Globus pallidus (tissue), 1 donor: ENCODE measurements at places on chromosomes 13 and 19.

DNA sequence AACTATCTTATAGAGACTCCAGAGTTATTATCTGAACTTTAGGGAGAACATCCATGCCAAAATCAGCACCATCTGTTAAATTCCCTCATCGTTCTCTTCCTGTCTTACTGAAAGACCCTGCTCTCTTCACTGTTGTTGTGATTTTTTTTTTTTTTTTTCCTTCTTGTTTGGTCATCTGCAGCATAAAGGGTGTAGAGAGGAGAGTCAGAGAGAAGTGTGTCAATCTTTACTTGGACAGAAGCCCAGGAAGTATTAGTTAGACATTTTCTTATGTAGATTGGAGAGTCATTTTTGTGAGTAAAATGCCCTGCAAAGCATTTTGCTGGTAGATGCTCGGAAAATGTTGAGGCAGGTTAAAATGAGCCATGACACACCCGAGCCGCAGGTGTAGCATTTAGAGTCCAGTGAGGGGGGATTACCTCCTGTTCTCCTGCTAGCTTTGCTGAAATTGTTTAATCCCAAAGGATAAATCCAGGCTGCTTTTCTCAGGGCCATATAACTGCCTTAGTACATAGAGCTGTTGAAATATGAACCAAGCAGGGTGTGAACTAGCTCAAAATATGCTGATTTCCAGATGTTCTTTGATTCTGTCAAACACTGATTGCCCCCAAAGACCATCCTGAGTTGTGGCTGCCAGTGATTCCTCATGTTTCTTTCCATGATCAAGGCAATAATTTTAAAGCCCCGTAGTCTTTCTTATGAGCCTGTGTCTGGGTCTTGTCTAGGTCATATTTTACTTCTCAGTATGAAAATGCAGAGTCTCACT is 143.5 kb downstream of the DCT start:
- no peak for DNase-seq

GRCh38 chr13:27928353-27928804 is 8.6 kb downstream of the PDX1 start:
- DNase-seq, result no peak

DNA sequence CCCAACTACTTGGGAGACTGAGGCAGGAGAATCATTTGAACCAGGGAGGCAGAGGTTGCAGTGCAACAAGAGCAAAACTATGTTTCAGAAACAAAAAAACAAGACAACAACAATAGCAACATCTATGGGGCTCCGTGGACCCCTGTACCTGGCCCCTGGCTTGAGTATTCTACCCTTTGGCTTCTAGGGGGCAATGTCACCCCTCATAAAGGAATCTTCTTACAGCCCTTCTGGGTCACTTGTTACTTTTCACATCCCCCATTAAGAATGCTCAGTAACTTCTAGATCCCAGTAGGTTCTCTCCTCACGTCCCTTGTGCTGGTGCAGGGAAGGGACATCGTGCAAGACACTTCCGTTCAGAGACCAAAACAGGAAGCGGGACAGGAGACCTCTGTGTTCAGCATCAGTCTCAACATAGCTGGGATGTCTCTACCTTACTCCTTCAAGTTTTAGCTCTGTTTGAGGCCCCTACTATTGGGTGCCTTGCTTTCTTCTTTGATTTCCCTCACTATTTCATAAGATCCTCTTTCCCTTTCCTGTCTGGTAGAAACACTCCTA is 218.1 kb upstream of the ARGLU1 start:
- no peak for DNase-seq

DNA sequence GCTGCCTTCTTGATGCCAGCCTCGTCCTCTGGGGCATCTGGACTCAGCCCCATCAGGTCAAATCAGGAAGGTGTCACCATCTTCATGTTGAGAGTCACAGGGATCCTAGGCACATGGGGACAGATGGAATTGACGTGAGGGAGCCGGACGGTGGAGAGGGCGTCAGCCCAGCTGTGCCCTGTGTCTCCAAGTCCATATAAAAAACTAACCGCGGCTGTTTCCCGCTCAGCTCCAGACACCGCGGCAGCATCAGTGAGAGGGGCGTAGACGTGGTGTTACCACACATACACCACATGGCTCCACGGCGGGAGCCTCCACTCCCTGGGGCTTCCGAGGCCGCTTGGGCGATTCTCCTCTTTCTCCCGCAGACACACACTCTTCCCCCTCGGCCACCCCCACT is 5.6 kb upstream of the PRR36 start:
- no peak for DNase-seq

- no peak for DNase-seq
These were observed 70.1 kb downstream of the ZNF208 start for GRCh38 chr19:21940684-21941083.

DNA sequence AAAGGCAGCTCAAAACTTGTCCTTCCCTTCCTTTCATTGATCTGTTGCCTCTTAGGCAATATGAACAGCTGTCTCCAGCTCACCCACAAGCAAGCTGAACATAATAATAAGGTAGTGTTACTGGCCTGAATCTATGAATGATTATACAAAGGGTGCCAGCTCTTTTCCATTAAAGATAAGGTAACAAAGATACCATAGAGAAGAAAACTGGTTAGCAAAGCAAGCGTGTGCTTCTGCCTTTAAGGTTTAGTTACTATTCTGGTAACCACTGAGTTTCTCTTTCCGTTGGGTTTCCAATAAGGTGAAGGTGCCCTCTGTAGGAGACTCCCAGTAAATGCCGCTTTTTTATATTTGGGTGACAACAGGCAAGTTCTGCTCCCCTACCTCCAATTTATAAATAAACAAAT is 12.1 kb upstream of the DACH1 start:
- peak; percentile 34 for DNase-seq

GRCh38 chr19:29860492-29860891 is 48.7 kb downstream of the CCNE1 start:
- no peak for DNase-seq

DNA sequence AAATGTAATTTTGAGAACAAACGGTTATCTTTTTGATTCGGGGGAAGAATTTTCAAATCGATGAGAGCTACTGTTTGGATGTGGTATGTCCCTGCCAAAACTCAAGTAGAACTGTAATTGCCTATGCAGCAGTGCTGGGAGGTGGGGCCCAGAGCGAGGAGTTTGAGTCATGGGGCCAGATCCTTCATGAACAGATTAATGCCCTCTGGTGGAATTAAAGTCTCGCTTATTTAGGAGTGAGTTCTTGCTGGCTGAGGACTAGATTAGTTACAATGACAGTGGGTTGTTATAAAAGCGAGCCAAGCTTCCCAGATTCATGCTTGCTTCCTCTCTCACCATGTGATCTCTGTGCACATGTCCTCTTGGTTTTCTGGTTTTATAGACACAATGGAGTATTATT is 11.8 kb upstream of the PRR20A start:
- DNase-seq, result no peak

- no peak for DNase-seq
These were observed 77.9 kb downstream of the GNG7 start for GRCh38 chr19:2624537-2625091.

DNA sequence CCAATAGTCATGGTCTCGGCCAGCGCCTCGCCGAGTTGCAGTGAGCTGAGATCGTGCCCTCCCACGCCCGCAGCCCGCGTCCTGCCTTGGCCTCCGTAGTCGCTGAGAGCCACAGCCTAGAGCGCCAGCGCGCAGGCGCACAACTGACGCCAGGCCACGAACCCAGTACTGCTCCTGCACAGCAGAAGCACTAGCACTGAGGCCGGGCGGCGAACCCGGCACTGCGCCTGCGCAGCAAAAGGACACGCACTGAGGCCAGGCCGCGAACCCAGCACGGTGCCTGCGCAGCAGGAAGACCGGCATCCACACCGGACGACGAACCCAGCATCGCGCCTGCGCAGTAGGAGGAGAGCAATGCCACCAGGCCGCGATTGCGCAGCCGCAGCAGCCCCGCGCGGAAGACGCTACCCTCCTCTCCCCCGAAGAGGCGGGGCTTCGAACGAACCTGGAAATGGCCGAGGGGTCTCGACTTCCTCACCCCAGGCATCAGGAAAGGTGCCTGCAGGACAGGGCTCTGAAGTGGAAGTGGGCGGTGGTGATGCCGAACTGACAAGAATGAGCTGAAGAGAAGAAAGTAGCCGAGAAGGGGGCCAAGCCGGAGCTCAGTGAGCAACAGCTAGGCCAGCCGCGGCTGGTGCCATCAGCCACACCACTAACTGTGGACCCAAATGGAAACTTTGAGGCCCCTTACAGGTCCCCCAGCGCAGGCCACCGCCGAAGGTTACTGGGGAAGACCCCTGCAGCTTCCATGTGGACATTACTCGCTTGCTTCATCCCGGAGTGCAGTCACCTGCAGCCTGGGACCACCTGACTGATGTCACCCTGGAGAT is 7.5 kb downstream of the F10 start:
- no peak for DNase-seq

DNA sequence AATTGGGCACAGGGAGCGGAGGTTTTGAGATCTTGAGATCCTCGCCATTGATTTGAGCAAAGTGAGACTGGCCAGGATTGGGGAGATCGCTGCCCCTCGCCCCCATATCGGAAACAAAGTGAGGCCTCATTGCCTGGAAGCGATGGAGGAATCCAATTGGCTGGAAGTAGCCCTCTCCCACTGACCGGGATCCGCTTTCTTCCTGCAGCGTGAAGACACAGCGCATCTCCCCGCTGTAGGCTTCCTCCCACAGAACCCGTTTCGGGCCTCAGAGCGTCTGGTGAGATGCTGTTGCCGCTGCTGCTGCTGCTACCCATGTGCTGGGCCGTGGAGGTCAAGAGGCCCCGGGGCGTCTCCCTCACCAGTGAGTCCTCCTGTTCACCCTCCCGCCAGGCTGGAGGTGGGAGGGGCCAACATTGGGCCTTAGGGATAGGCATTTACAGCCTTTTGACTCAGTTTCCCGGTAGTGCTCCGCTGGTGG is 438 bp downstream of the PRKCSH start:
- DNase-seq, result no peak
